Motor neuron (in vitro differentiated cells): ENCODE measurements at places on chromosomes 1 and 21. TPM values are rescaled to one million over a fixed set of nuclear protein-coding genes. Genes with fewer than 3 reads are reported as not detected.

CACNA1S gene
- total RNA-seq: not detected in 2 replicates

- ATAC-seq: peak; percentile 81
Observed at GRCh38 chr1:3668585-3669300, 16.4 kb downstream of the TP73 start.

DNA sequence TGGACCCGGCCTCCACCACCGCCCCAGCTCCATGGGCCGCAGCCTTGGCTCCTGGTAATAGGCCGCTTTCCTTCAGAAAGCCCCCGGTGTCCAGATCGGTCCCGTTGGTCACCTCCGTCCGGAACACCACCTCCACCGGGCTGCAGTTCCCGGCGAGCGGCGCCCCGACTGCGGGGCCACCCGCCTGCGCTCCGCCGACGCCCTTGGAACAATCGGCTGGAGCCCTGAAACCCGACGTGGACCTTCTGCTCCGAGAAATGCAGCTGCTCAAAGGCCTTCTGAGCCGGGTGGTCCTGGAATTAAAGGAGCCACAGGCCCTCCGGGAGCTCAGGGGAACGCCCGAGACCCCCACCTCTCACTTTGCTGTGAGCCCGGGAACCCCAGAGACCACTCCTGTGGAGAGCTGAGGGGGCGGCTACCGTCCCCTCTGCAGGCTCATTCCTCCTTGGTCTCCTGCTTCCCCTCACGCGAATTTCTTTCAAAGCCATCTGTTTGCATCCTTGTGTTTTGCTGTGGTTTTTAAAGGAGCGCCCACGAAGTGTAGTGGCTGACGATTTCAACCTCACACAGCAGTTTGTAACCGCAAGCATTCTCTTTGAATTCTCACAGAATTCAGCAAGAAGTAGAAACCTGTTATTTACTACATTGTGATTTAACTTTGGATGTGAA is 6.0 kb downstream of the FCRLB start:
- peak; percentile 8 for ATAC-seq

DNA sequence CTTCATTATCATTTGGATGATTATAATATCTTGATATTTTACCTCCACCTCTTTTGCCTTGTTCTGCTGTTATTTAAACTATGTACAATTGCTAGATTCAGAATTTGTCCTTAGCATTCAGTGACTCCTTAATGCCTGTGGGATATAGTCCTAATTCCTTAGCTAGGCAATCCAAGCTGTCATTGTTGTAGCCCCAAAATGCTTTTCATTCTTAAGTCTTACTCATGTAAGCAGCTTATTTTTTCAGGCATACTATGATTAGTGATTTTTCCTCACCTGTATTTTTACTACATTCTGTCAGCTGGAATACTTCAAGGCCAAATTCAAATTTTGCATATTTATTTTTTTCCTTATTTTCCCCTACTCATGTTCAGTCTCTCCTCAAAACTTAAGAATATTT is 13.4 kb downstream of the PKN2 start:
- ATAC-seq: no peak

CCDC190 gene
- 0.24 and 0.66 TPM in 2 replicates for total RNA-seq

GRCh38 chr21:37036177-37036576 is 29.7 kb downstream of the RIPPLY3 start:
- no peak for ATAC-seq

TNFRSF14 gene
- total RNA-seq: 0.22 and 1.0 TPM in 2 replicates

GRCh38 chr1:212482006-212482636 is 49.4 kb downstream of the NENF start:
- no peak for ATAC-seq

OR2L5 gene
- 0.08 and 0.14 TPM in 2 replicates for total RNA-seq

CRYAA gene
- total RNA-seq: 0.36 TPM in 1 of 2 replicates, not detected in the other

- no peak for ATAC-seq
Observed at GRCh38 chr1:97832481-97832880, 88.4 kb downstream of the DPYD start.

NHLH2 gene
- 70.5 and 73.0 TPM in 2 replicates for total RNA-seq

GRCh38 chr1:221141096-221141495 is 261.9 kb downstream of the HLX start:
- no peak for ATAC-seq

- ATAC-seq: no peak
Observed at GRCh38 chr1:190759807-190760206, 282.1 kb upstream of the BRINP3 start.
